Activated CD4-positive, CD25-positive, alpha-beta regulatory T cell treated with anti-CD3 and anti-CD28 coated beads, Interleukin-2, amount 50 U/mL, for 72 hours (primary cell): ENCODE measurements at places on chromosomes 1 and 21.
A peak's percentile ranks its signal among the peaks of the same experiment; 100 is the strongest.

GRCh38 chr1:27554759-27555699 is 48.9 kb downstream of the AHDC1 start:
- no peak for DNase-seq

DNA sequence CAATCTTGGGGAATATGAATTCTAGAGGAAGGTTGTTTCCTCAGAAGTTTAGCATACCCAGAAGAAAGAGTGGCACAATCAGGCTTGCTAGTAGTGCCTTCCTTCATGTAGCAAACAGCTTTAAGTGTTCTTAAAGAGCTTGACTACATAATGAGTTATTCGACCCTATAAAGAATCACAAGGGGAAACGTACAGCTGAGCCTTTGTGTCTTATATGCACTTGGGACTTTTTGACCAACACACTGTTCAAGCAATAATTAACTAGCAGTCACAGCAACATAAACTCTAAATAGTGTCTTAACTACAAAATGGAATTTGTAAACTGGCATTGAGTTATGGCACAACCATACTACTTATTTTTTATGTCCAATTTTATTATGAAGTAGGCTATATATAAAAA is 86.1 kb downstream of the TTLL7 start:
- DNase-seq: no peak

- DNase-seq: no peak
These were observed 111.4 kb downstream of the TTLL7 start for GRCh38 chr1:83887483-83887882.

DNA sequence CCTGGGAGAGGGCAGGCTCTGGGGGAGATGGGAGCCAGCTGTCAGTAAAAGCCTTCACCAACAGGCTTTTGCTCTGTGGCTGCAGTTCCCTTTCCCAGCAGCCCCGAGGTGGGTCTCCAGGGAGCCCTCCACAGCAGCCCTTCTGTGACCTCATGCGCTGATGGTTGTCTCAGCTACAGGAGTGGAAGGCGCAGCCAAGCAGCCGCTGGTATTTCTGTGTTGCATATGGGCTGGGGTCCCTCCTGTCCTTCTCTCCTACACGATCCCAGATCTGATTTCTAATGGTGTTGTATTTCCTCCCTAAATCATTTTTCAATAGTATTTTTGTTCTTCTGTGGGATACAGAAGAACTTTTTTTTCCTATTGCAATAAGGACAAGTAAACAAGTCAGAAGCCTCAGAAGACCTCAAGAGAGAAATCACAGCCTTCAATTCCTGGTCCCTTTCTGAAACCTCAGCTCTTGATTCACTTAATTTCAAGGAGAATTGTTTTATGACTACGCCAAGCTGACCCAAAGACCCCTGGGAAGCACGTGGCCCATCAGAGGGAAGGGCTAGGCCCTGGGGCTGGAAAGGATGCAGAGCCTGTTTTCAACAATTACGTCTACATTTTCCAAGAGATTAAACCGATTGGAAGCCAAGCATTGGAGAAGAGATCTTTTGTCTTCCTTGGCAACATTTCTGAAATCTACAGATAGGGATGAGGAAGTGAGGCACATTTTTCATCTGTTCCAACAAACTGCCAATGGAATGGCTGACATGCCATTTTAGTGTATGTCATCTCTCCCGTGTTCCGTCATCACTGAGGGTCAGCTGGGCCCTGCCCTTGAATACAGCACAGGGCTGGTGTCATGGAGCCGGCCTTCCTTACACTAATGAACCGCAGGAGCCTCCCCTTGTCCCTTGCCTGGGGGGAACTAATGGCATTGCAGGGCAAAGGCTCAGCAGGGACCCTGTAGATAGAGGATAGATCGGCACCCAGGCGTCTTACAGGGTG is 42.0 kb upstream of the SCCPDH start:
- no peak for DNase-seq

DNA sequence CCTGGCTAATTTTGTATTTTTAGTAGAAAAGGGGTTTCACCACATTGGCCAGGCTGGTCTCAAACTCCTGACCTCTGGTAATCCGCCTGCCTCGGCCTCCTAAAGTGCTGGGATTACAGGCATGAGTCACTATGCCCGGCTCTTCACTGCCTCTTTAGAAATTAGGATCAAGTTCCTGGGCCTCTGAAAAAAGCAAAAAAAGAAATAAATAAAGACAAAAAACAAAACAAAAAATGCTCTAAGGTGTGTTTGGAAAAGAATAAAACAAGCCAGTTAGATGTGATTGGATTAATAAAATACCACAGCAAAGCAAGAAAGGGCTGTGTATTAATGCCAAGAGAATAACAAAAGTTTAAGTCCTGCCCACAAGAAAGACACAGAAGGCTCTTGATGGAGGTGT is 4.2 kb upstream of the ABCB10 start:
- DNase-seq: no peak

GRCh38 chr1:153404768-153405167 is 11.6 kb upstream of the S100A7A start:
- DNase-seq: peak; percentile 69

DNA sequence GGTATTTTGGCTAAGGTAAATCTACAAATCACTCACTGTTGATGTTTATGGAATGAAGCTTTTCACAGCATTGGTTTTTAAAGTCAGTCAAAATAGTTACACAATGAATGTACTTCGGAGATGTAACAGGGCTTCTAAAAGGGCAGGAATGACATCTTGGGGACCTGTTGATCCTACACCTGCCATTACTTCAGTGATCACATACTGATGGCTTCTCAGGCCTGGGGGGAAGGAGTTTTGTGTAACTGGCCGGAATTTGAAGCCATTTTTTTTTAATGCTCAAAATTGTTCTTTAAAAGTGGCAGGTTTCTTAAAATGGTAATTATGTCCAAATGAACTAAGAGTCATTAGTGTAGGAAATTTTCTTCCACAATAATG is 11.2 kb downstream of the RPL5 start:
- DNase-seq: no peak

GRCh38 chr21:32543975-32544374 is 41.3 kb downstream of the TCP10L start:
- DNase-seq: no peak

DNA sequence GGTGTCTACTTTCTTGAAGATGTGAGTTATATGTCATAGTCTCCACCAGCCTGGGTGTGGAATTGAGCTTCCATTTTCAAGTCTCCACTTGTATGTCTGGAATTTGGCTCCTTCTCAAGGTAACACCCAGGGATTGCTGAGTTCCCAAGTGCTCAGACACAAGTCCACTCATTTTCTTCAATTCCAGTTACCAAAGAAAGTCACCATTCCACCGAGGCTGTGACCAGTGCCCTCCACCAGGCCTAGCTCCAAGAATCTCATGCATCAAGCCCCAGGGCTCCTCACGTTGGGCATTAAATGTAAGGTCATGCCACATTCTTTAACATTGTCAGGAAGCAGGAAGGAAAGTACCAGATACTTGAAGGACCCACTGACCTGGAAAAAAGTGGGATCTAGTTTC is 2.4 kb upstream of the RAB4A start:
- DNase-seq: no peak

GRCh38 chr21:30044447-30045064 is 104.8 kb upstream of the GRIK1 start:
- DNase-seq: no peak

GRCh38 chr1:174902531-174903099 is 97.1 kb upstream of the CACYBP start:
- DNase-seq: no peak

DNA sequence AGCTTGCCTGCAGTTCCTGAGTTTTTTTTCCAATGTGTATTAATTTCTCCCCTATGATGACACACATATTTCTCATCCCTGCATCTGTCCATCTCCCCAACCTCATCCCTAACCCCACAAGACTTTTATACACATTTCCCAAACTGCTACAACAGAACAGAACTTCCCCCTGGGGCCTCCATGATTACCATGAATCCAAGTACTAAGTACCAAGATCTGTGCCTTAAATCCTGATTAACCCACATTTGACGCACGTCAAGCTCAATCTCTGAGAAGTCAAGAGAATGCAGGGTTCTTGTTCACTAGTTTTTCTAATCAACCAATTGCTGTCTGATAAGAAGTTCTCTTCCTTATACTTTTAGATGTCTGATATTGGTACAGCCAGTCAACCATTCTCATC is 9.7 kb downstream of the HMGN1 start:
- no peak for DNase-seq

DNA sequence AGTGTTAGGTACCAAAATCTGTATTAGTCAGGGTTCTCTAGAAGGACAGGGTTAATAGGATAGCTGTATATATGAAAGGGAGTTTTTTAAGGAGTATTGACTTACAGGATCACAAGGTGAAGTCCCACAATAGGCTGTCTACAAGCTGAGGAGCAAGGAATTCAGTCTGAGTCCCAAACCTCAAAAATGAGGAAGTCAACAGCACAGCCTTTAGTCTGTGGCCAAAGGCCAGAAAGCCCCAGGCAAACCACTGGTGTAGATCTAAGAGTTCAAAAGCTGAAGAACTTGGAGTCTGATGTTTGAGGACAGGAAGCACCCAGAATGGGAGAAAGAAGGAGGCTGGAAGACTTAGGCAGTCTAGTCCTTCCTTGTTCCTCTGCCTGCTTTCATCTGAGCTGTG is 487.5 kb upstream of the CHRM3 start:
- no peak for DNase-seq

DNA sequence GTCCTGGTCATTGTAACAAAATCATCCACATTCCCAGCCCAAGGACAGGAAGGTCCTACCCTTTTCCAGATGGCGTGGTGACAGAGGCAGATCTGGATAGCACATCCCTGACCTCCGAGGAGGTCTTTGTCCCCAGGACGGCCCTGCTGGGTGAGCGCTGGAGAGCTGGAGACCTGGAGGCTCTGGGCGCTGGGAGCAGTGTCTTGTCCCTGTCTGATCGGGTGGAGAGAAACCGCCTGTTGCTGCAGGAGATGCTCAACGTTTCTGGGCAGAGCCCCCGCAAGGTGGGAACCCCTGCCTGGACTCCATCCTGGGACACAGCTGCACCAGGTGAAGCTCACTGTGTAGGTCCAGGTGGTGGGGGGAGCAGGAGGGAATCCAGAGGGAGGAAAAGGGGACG is 4.1 kb downstream of the KIAA1614 start:
- DNase-seq: no peak

DNA sequence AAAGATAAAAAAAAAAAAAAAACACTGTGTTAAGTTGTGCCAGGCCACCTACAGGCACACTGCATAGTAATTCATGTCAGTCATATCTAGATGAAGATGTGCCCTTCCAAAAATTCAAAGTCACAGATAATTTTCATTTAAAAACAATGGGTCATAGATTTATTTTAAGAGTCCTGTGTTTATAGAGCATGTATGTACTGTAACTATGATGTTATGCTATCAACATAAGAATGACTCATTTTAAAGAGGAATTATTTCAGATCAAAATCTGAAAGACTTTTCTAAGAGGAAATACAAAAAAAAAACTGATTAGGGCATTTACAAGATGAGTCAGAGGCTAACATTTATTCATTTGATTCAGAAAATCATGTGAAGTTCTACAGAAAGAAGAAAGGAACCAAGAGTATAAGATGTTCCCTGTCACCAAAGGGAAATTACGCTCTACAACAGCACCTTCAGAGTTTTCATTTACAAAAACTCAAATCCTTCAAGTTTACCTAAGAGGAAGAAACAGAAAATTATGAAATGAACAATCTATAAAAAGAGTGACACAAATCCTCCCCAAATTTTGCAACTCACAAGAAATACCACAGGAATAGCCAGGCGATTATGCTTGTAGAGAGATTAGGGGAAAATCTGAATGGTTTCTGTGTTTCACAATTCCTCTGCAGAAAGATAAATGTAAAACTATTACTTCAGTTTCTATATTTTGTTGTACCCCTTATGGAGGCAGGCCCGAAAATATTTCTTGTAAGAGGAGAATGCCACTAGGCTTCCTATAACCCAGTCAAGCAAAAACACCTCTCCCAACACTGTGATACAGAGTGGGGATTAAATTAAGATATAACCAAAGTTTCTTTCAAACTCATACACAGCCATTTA is 13.8 kb downstream of the TP53BP2 start:
- no peak for DNase-seq

GRCh38 chr1:51340380-51340779 is 10.0 kb upstream of the TTC39A start:
- DNase-seq: no peak

- DNase-seq: no peak
These were observed 2.0 kb downstream of the KCND3 start for GRCh38 chr1:111987502-111987901.

- no peak for DNase-seq
These were observed 58.4 kb downstream of the ASH1L start for GRCh38 chr1:155504207-155504606.

DNA sequence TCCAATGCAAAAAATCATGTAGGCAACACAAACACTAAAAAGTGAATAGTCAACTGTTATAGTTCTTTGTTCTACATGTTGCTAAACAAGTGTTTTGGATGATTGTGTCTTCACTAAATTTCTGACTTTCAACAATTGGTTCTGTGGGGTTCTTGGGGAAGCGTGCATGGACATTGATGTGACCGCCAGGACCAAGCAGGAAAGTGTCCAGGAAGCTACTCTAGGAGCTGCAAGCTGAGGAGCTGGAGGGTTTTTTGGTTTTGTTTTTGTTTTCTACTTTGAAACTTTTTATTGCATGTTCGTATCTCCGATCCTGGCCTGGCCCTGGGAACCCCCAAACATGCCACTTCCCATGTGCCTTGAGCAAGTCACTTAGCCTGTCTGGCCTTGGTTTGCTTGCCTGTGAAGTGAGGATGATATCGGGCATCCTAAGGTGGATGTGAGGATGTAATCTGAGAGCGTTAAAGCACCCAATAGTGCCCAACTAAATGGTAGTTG is 8.0 kb downstream of the TMPRSS3 start:
- no peak for DNase-seq

- DNase-seq: no peak
These were observed 22.8 kb downstream of the RERE start for GRCh38 chr1:8794605-8795004.

DNA sequence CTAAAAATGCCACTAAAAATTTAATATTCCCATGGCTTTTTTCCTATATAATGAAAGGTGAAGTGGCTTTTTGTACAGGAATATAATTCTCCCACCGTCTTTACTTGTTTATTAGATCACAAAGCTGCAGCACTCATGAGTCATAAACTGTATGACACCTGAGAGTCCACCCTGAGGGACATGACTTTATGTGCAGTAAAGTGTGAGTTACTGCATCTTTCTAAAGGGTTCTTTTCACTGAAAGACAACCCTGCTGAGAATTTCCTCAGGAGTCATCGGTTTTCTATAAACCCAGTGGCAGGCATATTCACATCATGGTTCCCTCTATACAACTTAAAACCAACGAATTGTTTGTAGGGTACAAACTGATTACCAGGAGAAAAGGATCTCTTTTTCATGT is 77.4 kb downstream of the APP start:
- no peak for DNase-seq

- no peak for DNase-seq
These were observed 70.0 kb downstream of the ALG14 start for GRCh38 chr1:95002540-95003432.

GRCh38 chr1:214464445-214465287 is 86.7 kb downstream of the PTPN14 start:
- no peak for DNase-seq
